AG04449 (cell line): ENCODE measurements at places on chromosomes 1 and 21.

- no peak for DNase-seq
These were observed 321.0 kb downstream of the PLPP3 start for GRCh38 chr1:56258371-56258770.

DNA sequence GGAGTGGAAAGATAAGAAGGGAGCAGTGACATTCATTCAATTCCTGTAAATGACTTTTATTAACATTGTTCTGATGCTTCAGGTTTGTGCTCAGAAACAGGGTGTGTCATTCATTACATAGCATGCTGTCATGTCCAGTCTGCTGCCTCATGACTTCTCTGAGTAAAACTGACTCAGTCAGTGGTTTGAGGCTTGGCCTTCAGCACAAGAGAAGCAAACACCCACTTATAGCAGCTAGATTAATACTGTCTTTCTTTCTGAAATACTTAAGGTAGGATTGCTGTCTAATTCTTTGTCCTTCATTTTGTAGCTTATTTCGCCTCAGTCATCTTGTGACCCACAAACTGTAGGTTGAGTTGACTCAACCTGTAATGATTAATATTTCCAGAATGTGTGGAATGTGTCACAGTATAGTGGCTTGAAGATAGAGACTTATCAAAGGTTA is 32.9 kb downstream of the RASAL2 start:
- peak; percentile 53 for DNase-seq

- no peak for DNase-seq
These were observed 91.4 kb downstream of the NR5A2 start for GRCh38 chr1:200118779-200119505.

DNA sequence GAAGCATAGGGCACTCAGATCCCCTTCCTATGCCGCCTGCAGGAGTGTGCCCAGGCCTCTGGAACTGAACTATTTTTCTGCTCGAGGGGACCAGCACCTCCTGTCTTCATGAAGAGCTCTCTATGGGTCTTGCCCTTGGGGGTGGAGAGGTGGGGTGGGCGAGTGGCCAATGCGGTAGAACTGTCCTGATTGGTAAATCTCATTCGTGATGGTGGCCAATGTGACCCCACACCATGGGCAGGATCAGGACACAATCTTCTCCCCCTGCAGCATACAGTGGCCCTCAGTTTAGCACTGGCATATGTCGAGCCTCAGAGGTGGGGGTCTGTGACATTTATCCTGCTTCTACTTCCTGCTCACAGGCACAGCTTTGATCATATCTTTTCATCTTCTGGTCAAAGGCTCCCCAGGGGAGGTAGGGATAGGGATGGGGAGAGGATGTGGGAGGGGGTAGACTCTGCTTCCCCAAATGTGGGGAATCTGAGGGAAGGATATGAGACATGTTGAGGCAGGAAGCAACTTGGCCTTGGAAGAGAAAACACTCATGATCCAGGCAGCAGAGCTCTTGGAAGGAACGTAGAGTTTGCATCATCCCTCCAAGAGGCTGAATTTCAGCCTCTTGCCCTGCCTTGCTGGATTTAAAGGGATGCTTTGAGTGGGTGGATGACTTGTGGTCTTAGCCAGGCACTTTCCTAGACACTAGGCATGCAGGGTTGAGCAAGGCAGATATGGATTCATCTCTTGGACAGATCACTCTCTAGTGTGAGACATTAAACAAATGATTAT is 81.8 kb downstream of the LAMC2 start:
- DNase-seq = peak; percentile 96
